ENCODE measurements at places on chromosomes 16 and 17.

- no peak for DNase-seq
These were observed 7.8 kb downstream of the TTC19 start for GRCh38 chr17:16007439-16007838.

DNA sequence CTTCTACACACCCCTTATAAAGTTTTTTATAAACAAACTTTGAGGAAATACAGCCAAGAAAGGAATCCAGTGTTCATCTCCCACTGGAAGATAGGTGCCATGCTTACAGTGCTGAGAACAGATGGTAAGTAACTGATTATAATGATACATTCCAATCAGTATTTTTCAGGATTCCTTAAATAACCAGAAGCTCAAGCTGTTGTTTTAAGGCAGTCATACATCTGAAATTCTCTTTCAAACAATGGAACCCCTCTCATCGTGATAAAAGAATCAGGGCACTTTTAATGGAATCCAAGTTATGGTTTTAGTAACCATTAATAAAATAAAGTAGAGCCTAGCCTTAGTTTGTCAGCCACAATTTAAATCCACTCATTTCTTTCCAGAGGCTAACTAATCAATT is 56.1 kb upstream of the STAC2 start:
- no peak for DNase-seq

DNA sequence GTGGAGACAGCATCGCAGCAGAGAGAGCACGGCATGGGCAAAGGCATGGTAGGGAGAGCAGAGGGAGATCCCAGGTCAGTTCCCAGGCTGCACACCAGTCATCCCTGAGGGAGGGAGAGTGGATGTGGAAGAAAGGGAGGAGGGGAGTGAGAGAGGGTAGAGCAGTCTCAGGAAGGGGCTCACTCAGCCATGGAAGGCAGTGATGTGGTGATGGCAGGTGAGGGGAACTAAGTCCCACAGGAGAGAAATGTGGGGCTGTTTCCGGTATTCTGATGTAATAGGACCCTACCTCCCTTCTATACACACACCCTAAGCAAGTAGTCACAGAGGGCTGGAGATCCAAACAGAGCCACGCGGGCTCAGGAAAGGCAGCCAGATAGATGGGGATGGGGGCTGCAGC is 500.3 kb upstream of the CDH11 start:
- DNase-seq, result no peak

- peak; percentile 90 for DNase-seq
These were observed 17.3 kb upstream of the HEXD start for GRCh38 chr17:82400830-82401229.

DNA sequence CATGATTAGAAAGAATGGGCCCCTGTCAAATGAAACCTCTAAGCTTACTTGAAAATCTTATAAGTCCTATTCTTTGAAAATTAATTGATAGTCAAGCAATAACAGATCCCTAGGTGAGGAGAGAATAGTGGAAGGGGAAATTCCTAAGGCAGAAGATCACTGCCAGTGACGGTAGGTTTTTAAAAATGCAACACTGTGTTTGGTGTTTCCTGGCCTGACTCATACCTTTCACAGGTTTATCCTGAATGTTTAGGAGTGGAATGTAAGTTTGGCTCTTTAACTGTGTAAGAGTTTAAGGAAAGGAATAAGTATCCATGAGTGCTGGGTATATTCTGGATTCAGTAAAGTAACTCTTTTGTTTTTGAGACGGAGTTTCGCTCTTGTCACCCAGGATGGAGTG is 23.8 kb downstream of the HAPSTR1 start:
- no peak for DNase-seq

GRCh38 chr16:30523768-30524574 is 2.4 kb downstream of the ZNF768 start:
- peak; percentile 18 for DNase-seq

- peak; percentile 55 for DNase-seq
These were observed 10.5 kb downstream of the DOK4 start for GRCh38 chr16:57475711-57476339.

DNA sequence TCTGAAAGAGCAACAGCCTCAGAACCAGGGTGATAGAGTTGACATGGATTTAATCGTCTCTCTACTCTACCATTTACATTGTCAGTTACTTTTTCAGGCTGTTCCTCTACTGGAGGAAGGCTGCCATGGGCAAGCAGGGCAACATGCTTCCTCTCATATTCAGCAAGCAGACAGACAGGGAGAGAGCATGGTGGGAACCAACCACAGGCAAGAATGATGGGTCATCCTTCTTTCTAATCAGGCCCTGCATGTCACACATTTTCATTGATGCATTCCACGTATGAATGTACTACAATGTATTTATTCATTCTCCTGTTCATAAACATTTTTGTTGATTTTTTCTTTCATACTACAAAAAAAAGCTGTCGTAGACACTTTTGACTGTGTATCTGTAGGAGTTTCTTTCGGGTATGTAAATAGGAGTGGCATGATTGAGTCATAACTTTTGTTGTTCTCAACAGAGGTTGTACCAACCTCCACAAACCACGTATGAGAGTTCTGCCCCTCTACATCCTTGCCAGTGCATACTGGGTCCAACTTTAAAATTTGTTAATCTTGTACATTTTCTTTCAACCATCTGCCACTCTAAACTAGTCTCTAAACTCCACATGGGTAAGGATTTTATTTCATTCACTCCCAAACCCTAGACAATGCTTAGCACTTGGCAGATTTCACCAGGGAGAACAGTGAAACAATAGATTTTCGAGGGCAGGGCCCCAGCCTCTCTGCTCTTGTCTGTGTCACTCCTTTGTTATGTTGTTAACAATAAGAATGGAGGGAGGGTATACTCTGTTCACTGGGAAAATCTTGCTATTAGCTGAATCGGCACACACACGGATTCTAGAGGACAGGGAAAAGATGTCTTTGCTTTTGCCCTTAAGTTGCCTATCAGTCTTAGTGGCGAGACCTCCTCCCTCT is 58.7 kb downstream of the CMC2 start:
- DNase-seq, result no peak

GRCh38 chr16:24208710-24209109 is 47.4 kb upstream of the CACNG3 start:
- DNase-seq, result no peak

GRCh38 chr17:70808596-70808995 is 639.3 kb downstream of the KCNJ2 start:
- DNase-seq, result no peak

- DNase-seq, result peak; percentile 45
These were observed 85.2 kb downstream of the SPAG9 start for GRCh38 chr17:51035431-51035830.

DNA sequence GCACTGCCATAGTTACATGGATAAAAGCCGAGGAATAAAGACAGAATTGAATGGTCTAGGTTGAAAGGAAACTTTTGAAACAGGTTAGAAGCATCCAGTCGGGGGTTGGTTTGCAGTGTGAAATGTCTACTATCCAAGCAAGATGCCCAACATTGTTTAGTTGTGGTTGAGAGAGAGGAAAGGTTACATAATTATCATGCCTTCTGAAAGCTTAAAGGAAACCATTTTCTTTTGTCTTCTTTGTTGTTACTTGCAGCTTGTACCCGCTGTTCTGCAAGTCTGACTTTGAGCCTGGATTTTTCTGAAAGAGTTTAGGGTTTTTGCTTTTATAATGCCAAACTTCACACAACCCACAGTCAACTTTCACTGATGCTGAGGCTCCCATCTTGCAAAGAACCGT is 167.9 kb downstream of the AXIN2 start:
- no peak for DNase-seq

- DNase-seq, result no peak
These were observed 146.3 kb upstream of the NOL11 start for GRCh38 chr17:67571478-67571877.

- no peak for DNase-seq
These were observed 7.1 kb upstream of the BAIAP2 start for GRCh38 chr17:81027591-81028505.

DNA sequence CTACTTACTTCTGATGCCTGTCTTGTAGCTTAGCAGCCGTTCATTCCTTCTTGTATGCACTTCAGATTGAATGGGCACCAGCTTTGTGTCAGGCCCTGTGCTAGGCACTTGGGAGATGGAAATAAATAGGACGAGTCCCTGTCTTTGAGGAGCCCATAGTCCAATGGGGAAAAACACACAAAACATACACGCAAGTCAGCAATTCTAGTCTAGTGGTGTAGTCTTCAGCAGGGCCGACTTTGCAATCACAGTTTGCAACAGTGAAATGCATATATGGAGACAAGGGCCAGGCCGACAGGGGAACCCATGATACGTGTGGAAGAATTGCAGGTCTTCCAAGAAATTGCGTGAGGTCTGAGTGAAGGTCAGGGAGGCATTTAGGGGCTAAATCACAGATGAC is 262.6 kb downstream of the MAF start:
- DNase-seq, result no peak

DNA sequence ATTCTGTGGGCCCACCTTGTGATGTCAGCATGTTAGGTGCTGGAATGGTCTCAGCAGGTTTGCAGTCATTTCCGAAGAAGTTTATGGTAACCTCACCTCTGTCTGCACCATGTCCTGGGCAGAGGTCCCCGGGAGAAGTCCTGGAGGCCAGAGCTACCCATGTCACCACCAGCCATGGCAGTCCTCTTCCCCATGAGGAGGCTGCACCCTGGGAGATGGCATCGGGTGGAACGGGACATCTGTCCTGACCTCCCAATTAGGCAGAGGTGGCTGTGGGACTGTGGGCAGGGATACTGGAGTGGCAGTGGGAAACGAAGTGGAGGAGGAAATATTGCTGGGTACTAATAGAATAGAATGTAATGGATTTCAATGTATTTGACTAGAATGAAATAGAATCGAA is 511.8 kb upstream of the WSB1 start:
- no peak for DNase-seq
